Peyer's patch (tissue), 4 donors: ENCODE measurements at places on chromosomes 16 and 17. TPM values are rescaled to one million over a fixed set of nuclear protein-coding genes. Genes with fewer than 3 reads are reported as not detected.

GRCh38 chr17:19812407-19812806 lies 55.3 kb downstream of the ULK2 start:
- DNase-seq = no peak

- DNase-seq = no peak
Observed at GRCh38 chr17:9811537-9811936, 10.3 kb downstream of the GSG1L2 start.

DNA sequence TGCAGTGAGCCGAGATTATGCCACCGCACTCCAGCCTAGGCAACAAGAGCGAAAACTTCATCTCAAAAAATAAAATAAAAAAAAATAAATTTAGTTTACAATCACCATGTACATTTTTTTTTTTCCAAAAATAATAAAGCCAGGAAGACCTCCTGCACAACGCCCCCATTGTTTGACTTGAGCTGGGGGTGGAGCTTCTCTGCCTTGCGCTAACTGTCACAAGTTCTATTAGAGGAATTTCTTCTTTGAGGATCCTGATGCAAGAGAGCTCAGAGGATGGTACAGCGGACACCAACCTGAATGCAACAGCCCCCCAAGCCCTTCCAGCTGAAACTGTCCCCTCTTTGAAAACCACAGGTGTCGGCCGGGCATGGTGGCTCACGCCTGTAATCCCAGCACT lies 24.9 kb upstream of the CBX4 start:
- peak; percentile 5 for DNase-seq

GRCh38 chr17:81033535-81034167 lies 1.3 kb upstream of the BAIAP2 start:
- no peak for DNase-seq

DNA sequence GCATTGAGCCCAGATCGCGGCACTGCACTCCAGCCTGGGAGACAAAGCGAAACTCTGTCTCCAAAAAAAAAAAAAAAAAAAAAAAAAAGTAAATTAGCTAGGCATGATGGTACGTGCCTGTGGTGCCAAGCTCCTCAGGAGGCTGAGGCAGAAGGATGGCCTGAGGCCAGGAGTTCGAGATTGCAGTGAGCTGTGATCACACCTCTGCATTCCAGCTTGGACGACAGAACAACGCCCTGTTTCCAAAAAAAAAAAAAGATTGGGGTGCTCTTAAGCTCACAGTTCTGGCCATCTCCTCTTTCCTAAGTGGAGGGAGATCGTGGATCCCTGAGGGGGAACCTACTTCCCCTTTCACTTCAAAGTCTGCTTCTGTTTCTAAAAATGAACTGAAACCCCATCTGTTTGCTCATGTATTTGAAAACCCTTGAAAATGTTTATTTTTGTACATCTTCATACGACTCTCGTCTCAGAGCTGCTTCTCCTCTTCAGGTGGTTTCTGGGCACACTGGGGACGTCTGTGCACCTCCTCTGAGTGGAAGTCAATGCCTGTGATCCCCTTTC lies 138.8 kb downstream of the PRKCA start:
- DNase-seq = no peak

- no peak for DNase-seq
Observed at GRCh38 chr16:54493061-54493460, 206.5 kb upstream of the IRX3 start.

DNA sequence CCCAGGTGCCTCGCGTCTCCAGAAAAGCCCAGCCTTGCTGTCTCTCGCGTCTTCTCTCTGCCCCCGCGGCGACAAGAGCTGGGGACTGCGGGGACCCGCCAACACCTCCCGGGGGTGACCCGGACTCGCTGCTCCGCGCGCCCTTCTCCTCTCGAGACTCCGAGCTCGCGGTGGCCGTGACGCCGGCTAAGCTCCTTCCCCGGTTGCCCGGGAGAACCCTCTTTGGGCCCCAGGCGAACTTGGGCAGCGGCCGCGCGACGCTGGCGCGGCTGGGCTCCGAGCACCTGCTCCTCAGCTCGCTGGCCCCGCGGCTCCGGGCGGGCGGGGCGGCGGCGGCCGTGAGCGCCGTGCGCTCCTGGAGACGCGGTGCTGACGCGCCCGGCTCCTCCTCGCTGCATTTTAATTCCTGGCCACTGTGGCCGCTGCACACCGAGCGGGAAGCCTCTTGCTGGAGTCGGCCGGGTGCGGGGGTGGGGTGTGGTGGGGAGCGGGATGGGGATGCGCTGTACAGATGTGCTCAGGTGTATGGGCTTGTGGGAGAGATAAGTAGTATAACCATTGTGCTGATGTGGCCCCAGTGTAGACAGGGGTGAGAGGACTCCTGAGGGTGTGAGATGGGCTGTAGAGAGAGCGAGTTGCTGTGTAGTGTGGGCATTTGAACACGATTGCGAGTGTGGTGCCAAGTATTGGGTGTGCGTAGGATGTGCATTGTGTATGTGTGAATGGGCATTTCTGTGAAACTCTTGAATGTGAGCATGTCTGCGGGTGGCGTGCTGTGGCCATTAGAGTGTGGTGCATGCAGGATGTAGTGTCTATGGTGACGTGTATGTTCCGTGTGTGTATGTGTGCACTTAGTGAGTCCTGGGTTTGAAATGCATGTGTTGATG lies at the start of gene ASIC2:
ASIC2 (minus strand) TSS at position 315 of the 887 bp plus-strand sequence.
- no peak for DNase-seq

DNA sequence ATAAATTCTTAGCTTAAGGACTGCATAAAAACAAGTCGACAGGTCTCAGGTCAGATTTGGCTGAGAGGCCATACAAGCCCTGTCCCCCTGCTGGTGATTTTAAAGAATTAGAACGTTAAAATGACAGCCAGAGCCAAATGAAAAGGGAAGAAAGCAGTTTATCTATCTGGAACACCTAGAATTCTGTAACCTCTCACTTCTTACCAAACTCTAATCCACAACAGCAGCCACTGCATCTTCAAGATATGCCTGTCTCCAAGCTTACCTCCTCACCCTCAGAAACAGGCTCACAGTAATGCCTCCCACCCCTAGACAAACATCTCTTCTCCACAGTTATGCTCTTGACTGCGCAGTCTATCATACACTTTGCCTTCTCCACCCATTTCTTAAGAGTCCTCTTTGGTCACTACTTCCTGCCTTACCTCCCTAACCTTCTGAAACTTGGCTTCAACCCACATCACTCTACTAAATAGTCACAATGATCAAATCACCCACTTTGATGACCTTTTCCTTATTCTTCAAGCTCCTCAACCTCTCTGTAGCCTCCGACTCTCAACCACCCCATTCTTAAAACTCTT lies 14.2 kb downstream of the ANKFY1 start:
- no peak for DNase-seq

DNA sequence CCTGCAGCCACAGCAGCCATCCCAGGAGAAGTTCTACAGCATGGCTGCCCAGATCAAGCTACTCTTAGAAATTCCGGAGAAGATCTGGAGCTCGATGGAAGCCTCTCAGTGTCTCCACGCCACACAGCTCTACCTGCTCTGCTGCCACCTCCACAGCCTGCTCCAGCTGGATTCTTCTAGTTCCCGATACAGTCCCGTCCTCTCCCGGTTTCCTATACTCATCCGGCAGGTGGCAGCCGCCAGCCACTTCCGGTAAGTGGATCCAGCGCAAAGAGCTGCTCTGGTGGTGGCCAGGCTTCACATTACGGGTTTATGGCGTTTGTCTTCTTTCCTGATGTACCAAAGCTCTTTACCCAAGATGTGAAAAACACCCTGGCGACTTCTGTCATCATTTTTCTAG lies 3.6 kb downstream of the COG1 start:
- peak; percentile 81 for DNase-seq

CETP gene
- total RNA-seq = 2.5 TPM

MAPK8IP3 gene
- 78.1 TPM for total RNA-seq

C1QTNF1 gene
- 13.0 TPM for total RNA-seq

CENPV gene
- total RNA-seq = 61.9 TPM

TLCD2 gene
- 37.8 TPM for total RNA-seq

CARD14 gene
- total RNA-seq = 4.1 TPM
